ENCODE measurements at places on chromosomes 13 and 19.

GRCh38 chr19:10137751-10138682 lies 18.3 kb upstream of the EIF3G start:
- DNase-seq = no peak

- DNase-seq = no peak
These were observed 2832.4 kb downstream of the PCDH9 start for GRCh38 chr13:64397701-64398100.

GRCh38 chr19:1472231-1473084 lies 6.6 kb downstream of the C19orf25 start:
- no peak for DNase-seq

- no peak for DNase-seq
These were observed 25.0 kb downstream of the SHC2 start for GRCh38 chr19:435707-436412.

GRCh38 chr19:10724573-10725071 lies 6.7 kb downstream of the DNM2 start:
- DNase-seq = no peak

DNA sequence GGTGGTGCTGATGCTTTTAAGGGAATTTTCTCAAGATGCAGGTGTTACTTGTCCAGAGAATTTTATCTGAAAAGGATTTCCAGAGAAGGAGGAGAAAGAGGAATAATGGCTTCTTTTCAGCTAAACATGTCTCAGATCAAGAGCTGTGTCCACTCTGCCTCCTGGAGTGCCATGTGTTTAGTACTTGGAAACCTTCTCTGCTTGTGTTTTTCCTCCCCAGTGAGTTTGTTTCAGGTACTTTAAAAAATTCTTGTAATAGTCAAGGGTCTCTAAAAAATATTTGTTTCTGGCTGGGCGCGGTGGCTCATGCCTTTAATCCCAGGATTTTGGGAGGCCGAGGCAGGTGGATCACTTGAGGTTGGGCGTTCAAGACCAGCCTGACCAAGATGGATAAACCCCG lies 22.7 kb downstream of the ZNF431 start:
- no peak for DNase-seq

- no peak for DNase-seq
These were observed 9.7 kb downstream of the SIGLEC6 start for GRCh38 chr19:51521781-51522180.

DNA sequence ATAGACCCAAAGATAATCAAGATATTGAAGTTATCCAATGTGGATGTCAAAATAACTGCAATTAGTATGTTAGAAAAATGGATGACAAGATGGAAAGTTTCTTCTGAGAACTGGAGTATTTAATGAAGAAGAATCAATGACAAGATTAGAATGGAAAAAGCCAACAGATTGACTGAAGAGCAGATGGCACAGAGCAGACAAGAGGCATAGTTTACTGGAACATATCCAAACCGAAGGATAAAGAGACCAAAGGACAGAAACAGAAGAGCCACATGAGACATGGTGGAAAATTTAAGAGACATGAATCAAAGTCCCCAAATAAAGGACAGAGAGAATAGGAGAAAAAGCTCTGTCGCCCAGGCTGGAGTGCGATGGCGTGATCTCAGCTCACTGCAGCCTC lies 89.6 kb upstream of the RXFP2 start:
- no peak for DNase-seq

DNA sequence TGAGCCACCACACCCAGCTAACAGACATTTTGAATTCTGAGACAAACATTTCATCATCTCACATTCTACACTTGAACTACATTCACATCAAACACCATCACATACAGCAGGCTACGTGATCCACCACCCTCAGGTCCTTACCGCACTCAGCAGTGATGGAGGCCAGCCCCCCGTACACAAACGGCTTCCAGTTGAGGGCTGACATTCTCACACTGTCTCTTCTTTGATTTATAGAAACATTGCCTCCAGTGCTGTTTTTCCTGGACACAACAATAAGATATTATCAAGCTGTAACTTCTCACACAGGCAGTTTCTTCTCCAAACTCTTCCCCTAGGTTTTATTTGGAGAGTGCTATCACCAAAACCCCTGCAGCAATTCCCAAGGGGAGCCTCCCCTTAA lies 7.0 kb downstream of the SLC25A30 start:
- no peak for DNase-seq

DNA sequence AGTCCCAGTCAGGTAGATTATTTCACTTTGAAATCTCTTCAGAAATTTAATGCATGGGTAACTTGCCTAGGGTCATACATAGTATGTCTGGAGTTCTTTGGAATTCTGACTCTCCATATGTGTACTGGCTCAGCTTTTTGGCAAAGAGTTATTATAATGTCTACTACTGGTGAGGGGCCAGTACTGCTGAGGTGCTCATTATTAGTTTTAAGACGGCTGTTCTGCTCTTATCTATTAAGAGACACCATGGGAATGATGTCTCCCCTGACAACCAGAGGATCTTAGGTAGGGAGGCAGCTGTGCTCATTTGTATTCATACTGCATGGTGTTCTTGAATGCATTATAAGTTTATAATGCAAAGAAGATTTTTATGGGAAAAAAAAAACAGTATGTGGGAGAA lies 184.1 kb downstream of the RGCC start:
- no peak for DNase-seq

DNA sequence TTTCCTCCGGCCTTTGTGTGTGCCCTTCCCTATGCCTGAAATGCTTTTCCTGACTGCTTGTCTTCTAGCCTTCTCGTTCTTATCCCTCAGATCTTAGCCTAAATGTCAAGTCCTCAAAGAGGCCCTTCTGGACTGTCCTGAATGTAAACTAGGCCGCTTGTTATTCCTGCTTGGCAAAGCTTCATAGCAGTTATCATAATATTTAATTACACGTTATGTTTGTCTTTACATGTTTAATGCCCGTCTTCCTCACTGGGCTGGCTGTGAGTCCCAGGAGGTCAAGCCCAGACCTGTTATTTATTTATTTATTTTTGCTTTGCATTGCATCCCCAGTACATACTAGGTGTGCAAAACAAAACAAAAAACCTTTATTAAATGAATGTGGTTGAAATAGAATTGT lies 62.7 kb downstream of the SIPA1L3 start:
- no peak for DNase-seq

DNA sequence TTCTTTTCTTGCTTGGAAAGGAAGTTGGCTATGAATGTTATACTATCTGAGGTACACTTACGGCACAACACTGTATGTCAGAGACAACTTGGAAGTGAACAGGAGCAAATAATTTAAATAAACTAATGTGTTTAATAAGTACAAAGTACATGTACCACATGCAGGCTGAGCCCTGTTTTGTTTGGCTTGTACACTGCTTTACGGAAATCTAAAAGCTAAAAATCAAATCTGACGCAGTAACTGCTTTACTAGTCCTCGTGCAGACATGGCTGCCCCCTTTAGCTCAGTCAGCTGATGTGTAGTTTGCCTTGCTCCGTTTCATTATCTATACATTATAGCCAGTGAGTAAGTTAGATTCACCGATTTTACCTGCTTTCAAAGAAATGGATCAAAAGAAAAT lies 36.5 kb downstream of the TDRD3 start:
- DNase-seq = no peak

DNA sequence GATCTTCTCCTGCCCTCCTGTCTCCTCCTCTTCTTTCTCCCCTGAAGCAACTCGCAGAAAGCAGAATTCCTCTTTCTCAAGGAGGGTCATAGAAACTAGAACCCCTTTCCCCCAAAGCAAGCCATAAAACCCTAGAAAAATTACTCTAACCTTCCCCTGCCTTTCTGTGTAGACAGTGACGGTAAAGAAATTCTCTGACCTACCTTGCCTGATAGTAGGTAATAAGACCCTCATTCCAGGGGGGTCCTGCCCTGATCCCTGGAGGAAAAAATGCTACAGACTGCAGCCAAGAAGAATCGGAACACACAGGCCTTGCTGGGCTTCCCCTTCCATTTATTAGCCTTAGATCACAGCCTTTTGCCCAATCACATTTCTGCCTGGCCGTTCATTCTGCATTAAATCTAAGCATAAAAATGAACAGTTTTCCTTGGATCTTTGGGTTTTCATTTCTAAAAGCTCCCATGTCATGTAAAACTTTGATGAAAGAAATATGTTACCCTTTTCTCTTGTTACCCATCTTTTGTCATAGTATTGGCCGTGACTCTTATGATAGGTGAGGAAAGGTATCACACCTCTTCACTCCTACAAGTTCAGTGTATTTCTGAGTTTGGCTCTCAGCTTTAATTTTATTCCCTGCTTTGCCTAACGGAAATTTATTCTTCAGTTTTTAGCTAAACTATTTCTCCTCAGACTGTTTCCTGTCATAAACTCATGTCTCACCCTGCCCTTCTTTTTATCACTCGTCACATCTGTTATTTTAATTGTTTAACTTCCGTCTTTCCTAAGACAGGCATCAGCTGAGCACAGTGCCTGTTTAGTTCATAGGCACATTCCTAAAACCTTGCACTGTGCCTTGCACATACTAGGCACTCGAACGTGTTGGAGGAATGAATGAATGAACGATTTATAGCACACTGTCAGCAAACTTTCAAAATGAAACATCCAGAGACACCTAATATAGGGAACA lies 20.4 kb upstream of the CPB2 start:
- DNase-seq = no peak

DNA sequence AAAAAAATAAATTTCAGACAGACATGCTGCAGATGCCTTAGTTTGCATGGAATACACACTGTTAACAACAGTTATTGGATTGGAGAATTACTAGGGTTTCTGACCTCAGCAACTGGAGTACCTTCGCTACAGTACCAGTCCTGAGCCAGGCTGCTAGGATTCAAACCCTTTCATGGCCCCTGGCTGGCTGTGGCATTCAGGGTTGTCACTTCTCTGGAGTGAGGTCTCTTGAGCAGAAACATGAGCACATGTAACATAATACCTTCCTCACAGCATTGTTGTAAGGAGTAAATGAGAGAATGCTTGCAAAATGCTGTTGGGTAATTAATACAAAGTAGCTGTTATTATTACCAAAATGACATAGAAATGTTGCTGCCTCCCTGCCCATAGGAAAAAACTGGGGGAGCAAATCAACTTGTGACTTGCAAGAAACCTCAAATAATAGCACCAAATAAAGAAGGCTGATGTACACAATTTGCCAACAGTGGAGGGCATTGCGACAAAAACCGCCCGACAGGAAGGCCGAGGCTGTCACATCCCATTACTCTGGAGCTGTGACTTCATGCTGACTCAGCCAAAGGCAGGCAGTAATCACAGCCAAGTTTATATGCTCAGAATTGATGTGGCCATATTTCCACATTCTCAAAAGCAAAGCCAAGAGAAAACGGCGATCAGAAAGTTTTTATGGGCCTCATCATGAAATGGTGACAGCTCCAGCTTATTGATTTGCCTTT lies 100.4 kb downstream of the RFC3 start:
- DNase-seq = no peak

- DNase-seq = no peak
These were observed 367.8 kb downstream of the DACH1 start for GRCh38 chr13:71499235-71499634.

- DNase-seq = no peak
These were observed 32.1 kb upstream of the PTPRS start for GRCh38 chr19:5372572-5373200.

DNA sequence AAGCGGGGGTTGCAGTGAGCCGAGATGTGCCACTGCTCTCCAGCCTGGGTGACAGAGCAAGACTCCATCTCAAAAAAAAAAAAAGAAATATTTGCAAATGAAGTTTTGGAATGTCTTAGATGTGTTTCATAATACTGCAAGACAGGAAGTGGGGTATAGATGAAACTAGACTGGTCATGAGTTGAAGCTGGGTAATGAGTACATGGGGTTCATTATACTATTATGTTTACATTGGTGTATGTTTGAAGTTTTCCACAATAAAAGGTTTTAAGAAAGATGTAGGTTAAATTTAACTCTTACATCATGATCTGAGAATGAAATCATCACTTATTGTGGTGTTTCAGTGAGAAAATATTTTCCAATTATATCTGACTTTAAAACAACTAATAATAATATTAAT lies 19.0 kb downstream of the FNDC3A start:
- no peak for DNase-seq

DNA sequence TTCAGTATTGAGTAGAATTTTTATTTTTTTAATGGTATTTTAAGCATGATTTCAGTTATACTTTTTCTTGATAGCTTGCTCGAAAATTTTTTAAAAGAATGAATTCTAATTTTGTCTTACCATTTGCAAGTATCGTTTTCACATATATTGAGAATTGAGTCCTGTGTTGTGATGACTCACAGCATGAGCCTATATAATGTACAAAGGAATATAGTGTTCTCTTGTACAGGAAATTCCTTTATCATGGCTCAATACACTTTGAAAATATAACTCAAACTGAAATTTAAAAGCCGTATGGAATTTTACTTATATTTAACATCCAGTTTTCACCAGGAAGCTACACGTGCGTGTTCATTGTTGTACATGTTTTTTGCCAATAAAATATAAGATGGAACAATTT lies 161.1 kb upstream of the TMTC4 start:
- no peak for DNase-seq

DNA sequence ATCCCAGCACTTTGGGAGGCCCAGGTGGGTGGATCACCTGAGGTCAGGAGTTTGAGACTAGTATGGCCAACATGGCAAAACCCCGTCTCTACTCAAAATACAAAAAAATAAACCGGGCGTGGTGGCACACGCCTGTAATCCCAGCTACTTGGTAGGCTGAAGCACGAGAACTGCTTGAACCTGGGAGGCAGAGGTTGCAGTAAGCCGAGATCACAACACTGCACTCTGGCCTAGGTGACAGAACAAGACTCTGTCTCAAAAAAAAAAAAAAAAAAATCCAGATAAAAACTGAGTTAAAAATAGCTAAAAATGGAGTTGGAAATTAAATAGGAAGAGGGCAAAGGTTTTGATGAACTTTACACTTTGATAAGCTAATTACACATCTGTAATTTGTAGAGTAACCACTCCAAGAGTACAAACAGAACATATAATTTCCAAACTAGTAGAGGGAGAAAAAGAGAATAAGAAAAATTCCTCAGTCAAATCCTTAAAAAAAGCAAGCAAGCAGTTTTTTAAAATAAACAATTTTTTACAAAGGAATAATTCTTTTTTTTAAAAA lies 10.3 kb downstream of the TGDS start:
- no peak for DNase-seq

DNA sequence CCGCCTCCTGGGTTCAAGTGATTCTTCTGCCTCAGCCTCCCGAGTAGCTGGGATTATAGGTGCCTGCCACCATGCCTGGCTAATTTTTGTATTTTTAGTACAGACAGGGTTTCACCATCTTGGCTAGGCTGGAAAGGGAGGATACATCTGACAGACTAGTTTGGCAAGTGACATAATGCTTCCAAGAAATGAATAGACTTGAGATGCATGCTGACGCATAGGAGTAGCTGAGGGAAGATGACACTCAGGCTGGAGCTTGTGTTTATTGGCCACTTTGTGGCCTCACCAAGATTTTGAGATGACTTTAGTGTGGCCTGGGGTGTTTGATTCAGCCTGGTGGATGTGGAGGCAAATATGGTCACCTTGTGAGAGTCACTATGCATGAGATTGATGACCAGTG lies 4.0 kb downstream of the ZNF586 start:
- no peak for DNase-seq

GRCh38 chr13:73991384-73991783 lies 142.8 kb downstream of the KLF12 start:
- no peak for DNase-seq

- DNase-seq = no peak
These were observed 47.4 kb upstream of the SERPINE3 start for GRCh38 chr13:51292000-51292565.

All from stimulated activated CD8-positive, alpha-beta memory T cell treated with anti-CD3 and anti-CD28 coated beads, Interleukin-7, amount 100 ng/mL, for 48 hours (primary cell).